ENCODE measurements at places on chromosomes 7 and 10. TPM values are rescaled to one million over a fixed set of nuclear protein-coding genes. Genes with fewer than 3 reads are reported as not detected.

The ZMIZ1 gene
- 173 TPM for total RNA-seq

GRCh38 chr10:47241946-47242867 is 57.8 kb upstream of the GDF10 start:
- no peak for DNase-seq

DNA sequence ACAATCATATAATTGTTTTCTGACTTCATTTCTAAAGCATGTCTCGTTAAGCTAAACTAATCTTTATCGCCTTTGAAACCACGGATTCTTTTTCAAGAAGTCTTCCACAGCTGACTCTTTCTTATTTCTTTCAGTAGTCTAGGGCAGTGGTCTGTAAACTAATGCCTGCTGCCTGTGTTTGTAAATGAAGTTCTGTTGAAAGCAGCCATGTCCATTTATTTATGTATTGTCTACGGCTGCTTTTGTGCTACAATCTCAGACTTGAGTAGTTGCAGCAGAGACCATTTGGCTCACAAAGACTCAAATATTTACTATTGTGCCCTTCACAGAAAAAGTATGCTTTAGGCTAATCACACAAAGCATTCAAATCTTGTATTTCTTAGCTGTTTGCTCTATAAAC is 20.3 kb upstream of the ABLIM1 start:
- DNase-seq, result no peak

The NDUFA5 gene
- total RNA-seq, result 71.8 TPM

GRCh38 chr7:134804351-134804750 is 24.9 kb downstream of the CALD1 start:
- no peak for DNase-seq

The UNCX gene
- not detected for total RNA-seq

The SEMA3E gene
- 0.81 TPM for total RNA-seq

GRCh38 chr7:81594767-81595166 is 175.1 kb downstream of the HGF start:
- no peak for DNase-seq

GRCh38 chr10:75977139-75977538 is 545.7 kb downstream of the LRMDA start:
- no peak for DNase-seq

The SOSTDC1 gene
- 13.6 TPM for total RNA-seq

- no peak for DNase-seq
These were observed 18.3 kb downstream of the GOT1 start for GRCh38 chr10:99412099-99412498.

DNA sequence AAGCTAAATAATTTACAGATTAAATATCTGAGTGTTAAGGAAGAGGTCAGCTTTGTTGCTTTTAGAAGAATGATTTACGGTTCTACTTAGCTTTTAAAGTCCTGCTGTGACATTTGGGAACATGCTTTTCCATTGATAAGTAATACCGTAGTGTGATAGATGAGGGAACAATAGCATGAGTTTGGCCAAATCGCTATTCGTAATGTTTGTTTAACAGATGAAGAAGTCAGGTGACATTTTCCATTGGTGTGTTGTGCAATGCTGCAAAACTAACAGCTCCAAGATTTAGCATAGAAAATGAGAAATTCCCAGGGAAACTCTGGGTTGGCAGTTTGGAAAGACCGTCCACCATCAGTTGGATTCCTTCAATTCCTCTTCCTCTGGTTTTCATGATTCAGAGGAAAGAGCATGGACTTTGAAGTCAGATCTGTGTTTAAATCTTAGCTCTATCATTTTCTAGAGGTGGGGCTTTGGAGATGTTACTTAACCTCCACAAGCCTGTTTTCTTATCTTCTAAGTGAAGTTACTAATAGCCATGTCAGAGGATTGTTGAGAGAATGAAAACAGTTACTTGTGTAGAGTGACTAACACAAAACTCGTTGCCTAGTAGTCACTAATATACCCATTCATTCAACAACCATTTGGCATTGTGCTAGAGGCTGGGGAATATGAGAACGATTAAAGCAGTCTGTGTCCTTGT is 140.4 kb upstream of the BMPER start:
- DNase-seq, result no peak

The GPR158 gene
- 7.3 TPM for total RNA-seq

The SLC25A40 gene
- total RNA-seq, result 24.2 TPM

The SCART1 gene
- total RNA-seq, result 4.7 TPM

The TMEM72 gene
- total RNA-seq, result 0.67 TPM

All from mesothelial cell of epicardium (in vitro differentiated cells).